ENCODE measurements at places on chromosomes 1 and 21. TPM values are rescaled to one million over a fixed set of nuclear protein-coding genes. Genes with fewer than 3 reads are reported as not detected.

DNA sequence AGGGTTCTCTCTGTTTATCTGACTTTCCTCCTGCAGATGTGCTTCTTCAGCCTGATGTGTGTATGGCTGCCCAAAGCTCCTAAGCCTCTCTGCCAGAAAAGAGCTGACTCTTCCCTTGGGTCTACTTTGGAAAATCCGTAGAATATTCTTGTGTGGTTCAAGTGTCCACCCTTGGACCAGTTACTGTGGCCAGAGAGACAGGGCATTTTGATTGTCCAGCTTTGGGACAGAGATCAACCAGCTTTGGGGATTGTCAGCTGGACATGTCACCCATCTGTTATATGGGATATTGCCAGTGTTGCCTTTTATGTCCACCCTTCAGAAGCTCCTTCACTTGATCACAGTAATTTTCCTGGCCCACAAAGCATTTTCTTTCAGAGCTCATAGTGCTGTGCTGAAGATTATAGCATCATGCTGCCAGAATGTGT is 126.2 kb upstream of the L1TD1 start:
- no peak for DNase-seq

The SYCP1 gene
- 0.30 TPM for polyA plus RNA-seq

The GPR25 gene
- not detected for polyA plus RNA-seq

GRCh38 chr1:172239901-172240300 is 180.6 kb upstream of the C1orf105 start:
- DNase-seq, result no peak

The CCSAP gene
- 11.9 TPM for polyA plus RNA-seq

The WDR64 gene
- polyA plus RNA-seq, result 0.53 TPM

- no peak for DNase-seq
Observed at GRCh38 chr1:115252585-115252984, 85.5 kb downstream of the NGF start.

The ZBTB37 gene
- polyA plus RNA-seq, result 9.7 TPM

All from right renal pelvis (tissue), 4 donors.